ENCODE measurements at places on chromosomes 5 and 9. TPM values are rescaled to one million over a fixed set of nuclear protein-coding genes. Genes with fewer than 3 reads are reported as not detected.

Gene PCDHGA5
- 4.3 TPM for total RNA-seq

Gene BHMT2
- 21.5 TPM for total RNA-seq

Gene SLC25A2
- not detected for total RNA-seq

Gene MAMDC4
- 8.4 TPM for total RNA-seq

Gene PRR7
- total RNA-seq, result 0.59 TPM

Gene IARS1
- 50.4 TPM for total RNA-seq

Gene ASS1
- 95.0 TPM for total RNA-seq

DNA sequence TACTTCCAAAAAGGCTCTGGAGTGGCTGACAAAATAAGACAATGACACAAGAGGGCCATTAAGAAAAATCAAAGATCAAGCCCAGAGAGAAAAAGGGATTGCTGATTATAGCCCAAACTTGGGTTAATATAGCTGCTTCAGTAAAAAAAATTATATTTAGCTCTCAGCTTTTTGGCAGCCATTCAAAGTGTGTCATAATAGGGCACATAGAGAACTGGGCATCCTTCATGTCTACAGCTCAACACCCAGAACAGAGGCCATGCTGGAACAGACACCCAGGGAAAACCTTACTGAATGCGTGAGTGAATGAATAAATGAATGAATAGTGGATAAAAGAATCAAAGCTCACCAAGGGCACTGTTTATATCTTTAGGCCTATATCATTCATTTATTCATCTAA is 110.1 kb downstream of the SLIT3 start:
- no peak for DNase-seq

- no peak for DNase-seq
Measured at GRCh38 chr9:89920951-89921350, 316.1 kb downstream of the GADD45G start.

- DNase-seq, result no peak
Measured at GRCh38 chr5:19902316-19902934, 85.6 kb downstream of the CDH18 start.

DNA sequence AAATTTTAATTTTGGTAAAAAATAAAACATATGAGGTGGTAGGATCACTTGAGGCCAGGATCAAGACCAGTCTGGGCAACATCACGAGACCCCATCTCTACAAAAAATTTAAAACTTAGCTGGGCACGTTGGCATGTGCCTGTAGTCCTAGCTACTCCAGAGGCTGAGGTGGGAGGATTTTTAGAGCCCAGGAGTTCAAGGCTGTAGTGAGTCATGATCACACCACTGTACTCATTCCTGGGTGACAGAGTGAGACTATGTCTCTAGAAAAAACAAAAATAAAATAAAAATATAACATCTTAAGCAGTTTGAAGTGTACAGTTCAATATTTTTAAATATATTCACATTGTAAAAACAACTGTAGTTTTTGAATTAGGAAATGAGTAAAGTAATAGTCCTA is 108.3 kb downstream of the SMIM15 start:
- no peak for DNase-seq

GRCh38 chr9:102087141-102087540 is 348.7 kb upstream of the GRIN3A start:
- DNase-seq, result no peak

DNA sequence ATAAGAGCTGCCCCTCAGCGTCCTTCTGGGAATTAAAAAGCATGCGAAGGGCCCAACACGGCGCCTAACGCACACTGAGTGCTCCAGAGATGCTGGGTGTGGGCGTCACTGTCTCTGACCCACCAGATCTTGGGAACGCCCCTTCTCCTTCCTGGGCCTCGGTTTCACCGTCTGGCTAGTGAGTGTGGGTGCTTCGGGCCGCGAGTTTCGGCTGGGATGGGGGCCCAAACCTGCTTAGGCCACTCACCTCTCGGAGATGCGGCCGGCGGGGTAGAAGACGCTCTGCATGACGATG is 3.7 kb downstream of the PIP5KL1 start:
- no peak for DNase-seq

DNA sequence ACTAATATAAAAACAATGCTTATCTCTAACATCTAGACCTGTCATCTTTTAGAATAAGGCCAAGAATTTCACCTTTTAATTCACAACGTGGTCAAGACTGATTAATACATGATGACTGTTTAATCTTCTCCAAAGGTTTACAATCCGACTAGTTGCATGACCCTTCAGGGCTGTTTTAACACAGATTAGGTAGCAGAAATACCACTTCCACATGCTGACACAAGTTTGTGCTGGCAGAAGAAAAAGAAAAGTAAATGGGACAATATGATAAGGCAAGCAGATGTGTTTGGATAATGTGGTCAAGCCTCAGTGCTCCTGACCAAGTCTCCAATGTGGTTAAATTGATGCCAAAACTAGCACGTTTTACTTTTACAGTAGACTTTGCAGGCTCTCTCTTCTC is 31.1 kb downstream of the SEMA6A start:
- no peak for DNase-seq

DNA sequence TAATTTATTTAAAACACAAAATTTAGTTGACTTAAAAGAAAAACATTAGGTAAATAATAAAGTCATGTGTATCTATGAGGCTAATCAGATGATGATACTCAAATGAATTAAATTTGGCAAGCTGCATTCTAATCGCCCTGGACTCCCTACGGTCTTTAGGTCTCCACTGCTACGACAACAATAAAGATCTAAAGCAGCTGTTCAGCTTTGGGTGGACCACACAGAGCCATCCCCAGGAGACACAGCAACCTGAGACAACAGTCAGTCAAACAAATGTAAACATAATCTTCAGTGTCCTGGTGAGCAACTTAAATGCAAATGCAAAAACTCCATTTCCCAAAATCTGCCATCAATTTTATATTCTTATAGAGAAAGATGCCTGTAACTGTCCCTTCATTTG is 65.5 kb downstream of the MCTP1 start:
- no peak for DNase-seq

Data from left cardiac atrium (tissue), 4 donors.